Left renal cortex interstitium (tissue), 4 donors: ENCODE measurements at places on chromosomes 3 and 15. TPM values are rescaled to one million over a fixed set of nuclear protein-coding genes. Genes with fewer than 3 reads are reported as not detected.

- DNase-seq: no peak
Measured at GRCh38 chr3:138078096-138078495, 37.3 kb downstream of the DZIP1L start.

- no peak for DNase-seq
Measured at GRCh38 chr3:57393977-57394376, 101.5 kb upstream of the ASB14 start.

DNA sequence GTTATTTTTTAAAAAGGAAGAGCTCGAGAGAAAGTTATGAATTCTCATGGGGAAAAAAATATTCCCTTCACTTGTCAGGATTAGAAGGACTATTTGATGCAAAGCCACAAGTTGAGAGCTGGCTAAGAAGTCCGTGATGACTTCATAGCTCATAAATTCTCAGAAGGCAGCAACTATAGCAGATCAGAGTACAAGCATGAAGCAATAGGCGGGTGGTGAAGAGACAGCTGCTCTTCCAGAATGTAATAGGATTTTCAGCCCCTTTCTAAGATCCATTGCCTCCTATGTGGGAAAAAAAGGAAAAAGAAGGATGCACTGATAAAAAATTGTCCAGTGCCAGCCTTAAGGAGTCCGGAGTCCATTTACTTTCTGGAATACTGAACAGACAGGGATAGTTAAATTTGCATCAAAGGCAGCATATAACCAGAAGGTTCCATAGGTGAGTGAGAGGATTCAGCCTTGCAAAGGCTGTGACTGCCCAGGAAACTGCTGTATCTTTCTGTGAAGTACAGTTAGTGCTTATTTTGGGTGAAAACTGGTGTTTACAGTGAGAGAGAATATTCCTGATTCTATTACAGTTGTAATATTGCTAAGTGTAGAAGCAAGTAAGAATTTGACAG is 929.5 kb upstream of the ALCAM start:
- DNase-seq: no peak

Gene MASP1
- polyA plus RNA-seq: 8.6 TPM

Gene ESYT3
- polyA plus RNA-seq: 0.75 TPM

DNA sequence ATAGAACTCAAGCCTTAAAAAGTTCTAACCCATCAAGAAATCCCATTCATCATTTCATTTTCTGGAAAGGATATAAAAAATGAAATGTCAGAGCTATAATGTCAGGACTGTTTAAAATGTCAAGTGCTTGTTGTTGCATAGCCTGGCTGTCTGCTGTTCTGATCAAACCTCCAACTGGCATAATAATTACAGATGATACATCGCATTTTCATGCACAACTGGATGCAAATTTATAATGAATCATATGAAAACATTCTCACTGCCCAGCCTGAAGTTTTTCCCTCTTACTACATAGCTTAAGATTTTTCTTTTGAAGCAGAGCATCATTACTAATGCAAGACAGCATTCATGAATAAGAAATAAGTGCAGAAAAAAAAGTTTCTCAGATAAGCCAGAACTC is 46.5 kb downstream of the GUCA1C start:
- DNase-seq: no peak

DNA sequence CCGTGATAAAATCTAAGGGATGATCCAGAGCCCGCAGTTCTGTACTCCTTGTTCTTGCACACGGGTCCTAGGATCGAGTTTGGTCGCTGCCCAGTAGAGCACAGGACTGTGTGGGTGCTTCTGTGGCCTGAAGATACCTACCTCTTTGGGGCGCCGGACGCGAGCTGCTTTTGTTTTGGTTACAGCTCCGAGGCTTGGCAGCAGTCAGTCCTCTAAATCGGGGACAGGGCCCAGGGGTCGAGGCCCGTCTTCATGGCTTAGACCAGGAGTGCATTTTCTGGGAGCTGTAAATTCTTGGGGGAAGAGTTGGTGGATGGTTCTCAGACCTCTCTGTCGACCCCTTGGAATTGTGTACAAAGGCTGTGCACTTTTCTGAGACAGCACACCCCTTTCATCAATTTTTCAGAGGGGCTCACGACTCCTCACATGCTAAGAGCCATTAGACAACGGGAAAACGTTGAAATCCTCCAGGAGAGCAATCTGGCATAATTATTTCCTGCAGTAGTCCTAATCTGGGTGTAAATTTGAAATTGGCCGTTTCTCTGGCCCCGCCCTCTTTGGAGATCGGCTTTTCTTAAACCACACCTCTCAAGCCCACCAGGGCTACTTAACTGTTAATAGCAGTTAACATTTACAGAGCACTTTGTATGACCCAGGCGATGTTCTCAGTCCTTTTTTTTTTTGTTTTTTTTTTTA is 928 bp downstream of the CEP97 start:
- DNase-seq: peak; percentile 43

- no peak for DNase-seq
Measured at GRCh38 chr3:171129827-171130226, 103.3 kb upstream of the SLC2A2 start.

GRCh38 chr3:194384569-194385001 is 14.5 kb downstream of the GP5 start:
- DNase-seq: no peak

DNA sequence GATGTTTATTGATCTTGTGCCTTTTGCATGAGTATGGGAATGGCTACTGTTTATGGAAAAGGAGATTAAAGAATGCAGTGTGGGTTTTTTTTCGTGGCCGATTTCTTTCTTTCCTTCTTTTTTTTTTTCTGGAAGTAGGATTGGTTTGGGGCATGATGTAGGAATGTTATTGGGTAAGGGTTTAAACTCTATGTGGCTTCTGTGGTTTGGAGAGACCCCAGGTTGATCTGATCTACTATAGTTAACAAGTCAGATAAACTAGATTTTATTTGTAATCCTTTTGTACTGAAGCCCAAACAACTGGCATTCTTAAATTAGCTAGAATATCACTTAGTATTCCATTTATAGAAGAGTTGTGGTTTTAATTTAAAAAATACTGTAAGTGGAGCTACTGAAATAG is 304.8 kb downstream of the LPP start:
- DNase-seq: no peak

DNA sequence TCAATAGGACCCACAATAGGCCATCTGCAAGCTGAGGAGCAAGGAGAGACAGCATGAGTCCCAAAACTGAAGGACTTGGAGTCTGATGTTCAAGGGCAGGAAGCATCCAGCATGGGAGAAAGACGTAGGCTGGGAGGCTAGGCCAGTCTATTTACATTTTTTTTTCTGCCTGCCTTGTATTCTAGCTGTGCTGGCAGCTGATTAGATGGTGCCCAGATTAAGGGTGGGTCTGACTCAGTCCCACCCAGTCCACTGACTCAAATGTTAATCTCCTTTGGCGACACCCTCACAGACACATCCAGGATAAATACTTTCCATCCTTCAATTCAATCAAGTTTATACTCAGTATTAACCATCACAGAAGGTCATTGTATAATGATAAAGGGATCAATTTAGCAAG is 15.9 kb upstream of the PIAS1 start:
- no peak for DNase-seq

- DNase-seq: no peak
Measured at GRCh38 chr15:60695713-60696522, 217.0 kb upstream of the ICE2 start.

- DNase-seq: no peak
Measured at GRCh38 chr3:56857178-56857577, 55.4 kb upstream of the ARHGEF3 start.

GRCh38 chr3:87732294-87732693 is 326.5 kb downstream of the CGGBP1 start:
- no peak for DNase-seq

Gene ROPN1
- polyA plus RNA-seq: 0.09 TPM

Gene SLC12A1
- 563 TPM for polyA plus RNA-seq

DNA sequence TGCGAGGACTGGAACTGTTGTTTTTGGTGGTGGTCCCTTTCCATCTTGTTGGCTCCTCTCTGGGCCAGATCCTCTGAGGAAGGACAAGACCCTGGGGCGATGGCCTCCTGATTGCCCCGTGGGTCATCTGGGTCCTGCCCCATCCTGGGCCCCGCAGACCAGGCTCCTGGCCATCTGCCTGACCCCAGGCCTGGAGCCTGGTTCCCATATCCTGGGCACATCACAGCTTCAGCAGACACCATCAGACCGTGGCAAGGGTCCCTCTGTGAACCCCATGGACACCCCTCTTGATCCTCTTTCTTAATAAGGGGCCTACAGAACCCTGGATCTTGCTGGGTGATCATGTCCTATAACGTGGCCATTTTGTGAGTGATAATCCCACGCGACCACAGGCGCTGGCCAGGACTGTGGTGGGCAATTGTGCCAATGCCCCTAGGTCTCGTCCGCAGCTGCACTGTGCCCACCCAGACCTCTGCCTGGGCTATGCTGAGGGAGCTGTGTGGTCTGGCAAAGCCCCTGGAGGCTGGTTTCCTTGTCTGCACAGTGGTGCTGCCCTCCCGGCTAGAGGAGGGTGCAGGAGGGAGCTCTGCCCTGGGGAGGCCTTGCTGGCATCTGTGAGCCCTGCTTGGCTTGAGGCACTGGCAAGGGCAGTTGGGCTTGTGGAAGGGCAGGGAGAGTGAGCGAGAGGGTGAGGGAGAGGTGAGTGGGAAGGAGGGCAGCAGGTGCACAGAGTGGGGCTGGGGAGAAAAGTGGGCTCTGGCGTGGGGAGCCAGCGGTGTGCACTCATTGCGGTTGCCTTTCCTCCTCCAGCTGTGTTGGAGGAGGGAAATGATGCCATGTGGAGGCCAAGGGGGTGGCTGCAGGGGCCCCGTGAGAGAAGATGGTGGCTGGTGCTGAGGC is 53.1 kb upstream of the PRR23E start:
- no peak for DNase-seq

- DNase-seq: peak; percentile 36
Measured at GRCh38 chr3:59185591-59186369, 136.0 kb upstream of the CFAP20DC start.

DNA sequence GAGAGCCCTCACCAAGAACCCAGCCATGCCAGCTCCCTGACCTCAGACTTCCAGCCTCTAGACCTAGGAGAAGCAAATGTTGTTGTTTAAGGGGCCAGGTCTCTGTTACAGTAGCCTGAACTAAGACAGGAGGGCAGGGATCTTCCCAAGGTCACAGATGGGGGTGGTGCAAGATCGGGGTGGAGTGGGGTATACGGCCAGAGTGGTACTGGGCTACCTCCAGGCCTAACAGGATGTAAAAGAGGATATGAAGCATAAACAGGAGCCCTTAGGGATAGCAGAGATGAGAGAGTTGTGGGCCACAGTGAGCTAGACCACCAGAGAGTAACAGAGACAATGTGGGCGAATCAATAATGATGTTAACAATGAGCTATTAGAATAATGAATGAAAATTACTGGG is 82.9 kb downstream of the TOP2B start:
- no peak for DNase-seq

Gene MINAR1
- 0.83 TPM for polyA plus RNA-seq

DNA sequence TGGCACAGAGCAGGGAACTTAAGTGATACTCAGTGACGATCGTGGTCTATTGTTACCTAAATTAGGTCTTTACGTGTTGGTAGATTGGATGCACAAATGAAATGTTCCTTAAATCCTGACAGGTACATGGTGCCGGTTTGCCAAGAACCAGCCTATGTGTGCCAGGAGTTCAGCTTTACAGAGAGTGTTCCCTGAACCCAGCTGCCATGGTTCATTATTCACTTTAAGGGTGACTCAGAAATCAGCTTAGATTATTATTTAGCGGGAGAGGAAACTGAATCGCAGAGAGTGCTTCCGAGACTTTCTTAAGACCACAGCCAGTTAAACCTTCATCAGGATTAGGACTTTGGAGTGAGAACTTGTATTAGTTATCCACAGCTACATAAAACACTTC is 21.5 kb downstream of the FAM43A start:
- DNase-seq: no peak

DNA sequence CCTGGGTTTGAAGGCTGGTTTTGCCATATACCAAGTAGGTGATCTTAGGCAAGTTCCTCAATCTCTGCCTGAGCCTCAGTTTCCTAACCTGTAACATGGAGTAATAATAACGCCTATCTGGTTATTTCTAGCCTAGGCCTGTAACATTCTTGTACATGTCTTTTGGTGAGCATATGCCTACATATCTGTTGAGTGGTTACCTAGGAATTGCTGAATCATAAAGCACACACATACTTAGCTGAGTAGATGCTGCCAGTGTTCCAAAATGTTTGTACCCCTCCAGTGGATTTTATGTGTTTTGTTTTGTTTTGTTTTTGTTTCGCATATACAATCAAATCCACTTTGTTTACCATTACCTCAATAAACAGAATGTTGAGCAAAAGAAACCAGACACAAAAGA is 17.4 kb upstream of the MFGE8 start:
- no peak for DNase-seq

- no peak for DNase-seq
Measured at GRCh38 chr3:40620151-40620550, 95.4 kb downstream of the ZNF621 start.

Gene CFAP161
- polyA plus RNA-seq: 0.43 TPM

Gene ALS2CL
- 18.0 TPM for polyA plus RNA-seq

DNA sequence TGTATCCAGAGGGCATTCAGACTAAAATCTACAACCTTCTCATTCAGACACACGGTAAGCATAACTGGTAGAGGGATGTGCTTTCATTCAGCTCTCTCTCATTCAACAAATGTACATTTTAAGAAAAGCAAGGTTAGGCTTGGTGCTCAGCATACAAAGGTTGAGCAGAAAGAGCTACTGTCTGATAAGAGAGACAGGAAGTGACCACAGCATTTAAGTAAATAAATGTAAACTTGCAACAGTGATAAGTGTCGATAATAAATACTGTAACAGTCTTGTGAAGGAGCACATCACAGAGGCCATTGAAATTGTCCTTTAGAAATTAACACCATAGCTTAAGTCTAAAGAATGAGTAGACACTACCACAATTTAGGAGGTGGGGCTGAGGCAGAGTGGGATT is 3.4 kb downstream of the CD96 start:
- no peak for DNase-seq
